ENCODE measurements at places on chromosomes 2 and 18.

DNA sequence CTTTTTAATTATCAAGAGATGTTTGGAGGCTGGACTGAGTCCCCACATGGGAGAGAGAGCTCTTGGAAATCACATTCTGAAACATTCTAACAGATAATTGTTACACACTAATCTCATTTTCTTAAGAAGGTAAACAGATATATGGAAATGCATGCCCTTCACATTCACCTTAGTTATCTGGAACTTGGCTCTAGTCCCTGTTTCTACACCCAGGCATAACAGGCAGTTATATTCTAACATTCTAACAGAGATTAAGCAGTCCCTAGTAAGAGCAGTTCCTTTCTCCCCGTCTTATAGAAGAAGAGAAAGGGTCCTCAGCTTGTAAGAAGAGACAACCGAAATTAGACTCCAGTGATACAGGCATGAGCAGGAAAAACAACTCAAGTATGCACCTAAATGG lies 385.4 kb downstream of the SOX11 start:
- no peak for DNase-seq

GRCh38 chr2:109079590-109079989 lies 49.4 kb upstream of the SH3RF3 start:
- no peak for DNase-seq

GRCh38 chr18:63604791-63605567 lies 17.8 kb downstream of the SERPINB13 start:
- no peak for DNase-seq

DNA sequence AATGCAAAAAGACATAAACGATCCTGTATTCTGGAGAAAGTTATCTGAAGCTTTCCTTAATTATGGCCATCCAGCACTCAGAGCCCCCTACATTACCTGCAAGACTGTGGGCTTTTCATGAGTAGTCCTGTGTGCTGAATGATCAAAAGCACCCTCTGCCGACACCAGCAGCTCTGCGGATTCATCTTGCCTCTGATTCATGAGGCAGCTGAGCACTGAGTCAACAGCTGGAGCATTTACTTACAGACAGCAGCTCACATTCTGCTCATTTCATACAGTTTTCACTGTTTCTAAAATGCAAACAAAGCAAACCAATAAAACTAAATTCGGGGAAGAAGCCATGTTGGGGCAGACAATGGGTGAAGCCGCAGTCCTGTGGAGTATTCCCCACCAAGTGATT lies 886.5 kb downstream of the CNTNAP5 start:
- DNase-seq: no peak

- no peak for DNase-seq
These were observed 672.5 kb downstream of the MBD2 start for GRCh38 chr18:53551868-53552426.

All from NCI-H2081 treated with DMSO at 0.1 percent for 48 hours (cell line).